Small intestine (tissue), 16 donors: ENCODE measurements at places on chromosomes 1 and 21. TPM values are rescaled to one million over a fixed set of nuclear protein-coding genes. Genes with fewer than 3 reads are reported as not detected.
A peak's percentile ranks its signal among the peaks of the same experiment; 100 is the strongest.

GRCh38 chr1:54950006-54950368 lies 30.4 kb upstream of the TMEM61 start:
- DNase-seq: no peak

The KDM1A gene
- 30.0 TPM for polyA plus RNA-seq

DNA sequence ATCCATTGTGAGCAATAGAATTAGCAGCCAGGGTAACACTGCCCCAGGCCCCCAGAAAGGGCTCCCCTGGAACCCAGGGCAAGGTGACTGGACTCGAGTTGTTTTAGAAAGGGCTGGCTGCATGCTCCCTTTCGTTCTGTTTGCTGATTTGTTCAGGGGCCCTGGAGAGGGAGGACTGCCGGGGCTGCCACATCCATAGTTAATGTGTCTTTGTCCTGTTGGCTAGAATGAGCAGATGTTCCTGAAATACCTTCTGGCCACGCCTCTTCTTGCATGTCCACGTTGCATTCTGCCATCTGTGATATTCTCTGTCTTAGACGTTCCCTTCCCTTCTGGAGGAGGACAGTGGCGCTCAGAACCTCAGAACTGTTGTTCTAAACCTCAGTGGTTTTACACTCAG lies 118.8 kb downstream of the AJAP1 start:
- no peak for DNase-seq

DNA sequence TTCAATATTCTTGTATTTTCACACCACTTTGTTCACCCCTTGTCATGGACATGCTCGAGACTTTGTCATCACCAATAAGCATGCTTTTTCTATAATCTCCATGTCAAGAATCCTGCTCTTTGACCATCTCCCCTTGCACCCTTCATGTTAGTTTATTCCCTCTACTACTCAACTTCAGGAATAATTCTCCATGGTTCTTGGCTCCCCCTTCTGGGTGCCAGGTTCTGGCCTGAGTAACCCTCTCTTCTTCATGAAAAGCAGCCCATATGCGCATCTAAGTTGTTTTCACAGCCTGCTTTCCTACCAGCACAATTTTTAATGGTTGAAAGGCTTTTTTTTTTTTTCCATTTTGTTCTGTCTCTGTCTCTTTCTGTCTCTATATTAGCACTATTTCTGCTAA lies 160.7 kb downstream of the LEPR start:
- no peak for DNase-seq

- DNase-seq: peak; percentile 26
Measured at GRCh38 chr1:192610112-192610889, 25.6 kb upstream of the RGS13 start.

DNA sequence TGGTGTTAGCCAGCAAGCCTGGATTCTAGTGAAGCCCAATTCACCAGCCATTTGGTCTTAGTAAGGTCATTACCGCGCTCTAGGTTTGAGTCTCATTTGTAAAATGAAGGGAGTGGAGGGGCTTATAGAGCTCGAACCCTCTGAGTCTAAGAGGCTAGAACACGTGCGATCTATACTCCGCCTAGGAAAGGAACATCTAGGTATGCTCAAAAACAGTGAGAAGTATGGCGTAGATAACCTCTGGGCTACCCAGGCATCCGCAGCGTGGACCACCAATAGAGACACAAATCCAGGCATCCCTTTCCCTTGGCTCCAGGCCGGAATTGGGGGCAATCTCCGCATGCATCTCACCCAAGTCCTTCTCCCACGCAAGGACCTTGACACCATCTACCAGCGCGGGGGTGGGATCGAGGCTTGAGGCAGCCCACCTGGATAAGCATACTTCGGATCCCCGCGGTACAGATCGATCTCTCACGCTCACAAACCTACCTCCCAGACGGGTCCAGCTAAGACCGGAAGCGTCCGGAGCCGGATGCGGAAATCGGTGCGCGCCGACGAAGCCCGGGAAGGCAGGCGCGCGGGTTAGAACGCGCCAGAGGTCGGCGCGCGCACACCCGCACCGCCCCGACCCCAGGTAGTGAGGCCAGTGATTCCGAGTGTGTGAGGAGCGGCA lies at the start of gene METTL25B:
METTL25B (plus strand) TSS at position 544 of the 673 bp plus-strand sequence. CDS start 636 bp downstream, outside the sequence.
- peak; percentile 93 for DNase-seq

- no peak for DNase-seq
Measured at GRCh38 chr1:207921321-207921720, 10.4 kb upstream of the CD34 start.

GRCh38 chr1:32877211-32878110 lies 6.7 kb upstream of the FNDC5 start:
- no peak for DNase-seq

The CHI3L2 gene
- 1.1 TPM for polyA plus RNA-seq

DNA sequence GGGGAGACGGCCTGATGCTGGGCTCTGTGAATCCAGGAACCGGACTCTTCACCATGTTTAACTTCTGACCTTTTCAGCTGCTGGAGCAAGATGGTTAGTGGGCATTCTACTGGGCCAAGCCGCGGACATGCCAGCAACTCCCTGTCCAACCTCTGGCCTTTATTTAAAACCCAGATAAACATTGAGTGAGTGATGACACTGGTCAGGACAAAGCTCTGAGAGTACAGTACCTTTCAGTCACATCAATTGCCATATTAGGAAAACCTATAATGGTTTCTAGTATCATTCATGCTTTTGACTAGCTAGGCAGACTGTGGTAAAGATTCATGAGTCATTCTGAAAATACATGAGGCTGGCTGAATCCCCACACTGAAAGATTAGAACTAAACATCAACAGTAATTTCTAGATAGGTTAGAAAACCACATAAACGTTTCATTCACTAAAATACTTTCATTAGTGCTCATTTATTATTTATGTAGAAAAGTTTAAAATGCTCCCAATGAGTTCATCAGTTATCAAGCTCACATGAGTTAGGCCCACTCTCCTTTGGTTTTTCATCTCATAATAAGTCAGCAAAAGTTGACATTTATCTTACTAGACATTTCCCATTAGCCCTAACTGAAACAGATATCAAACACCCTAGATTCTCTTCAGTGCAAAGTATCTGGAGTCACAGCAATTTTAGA lies 7.1 kb upstream of the ACTA1 start:
- no peak for DNase-seq

The PCP4 gene
- not detected for polyA plus RNA-seq

DNA sequence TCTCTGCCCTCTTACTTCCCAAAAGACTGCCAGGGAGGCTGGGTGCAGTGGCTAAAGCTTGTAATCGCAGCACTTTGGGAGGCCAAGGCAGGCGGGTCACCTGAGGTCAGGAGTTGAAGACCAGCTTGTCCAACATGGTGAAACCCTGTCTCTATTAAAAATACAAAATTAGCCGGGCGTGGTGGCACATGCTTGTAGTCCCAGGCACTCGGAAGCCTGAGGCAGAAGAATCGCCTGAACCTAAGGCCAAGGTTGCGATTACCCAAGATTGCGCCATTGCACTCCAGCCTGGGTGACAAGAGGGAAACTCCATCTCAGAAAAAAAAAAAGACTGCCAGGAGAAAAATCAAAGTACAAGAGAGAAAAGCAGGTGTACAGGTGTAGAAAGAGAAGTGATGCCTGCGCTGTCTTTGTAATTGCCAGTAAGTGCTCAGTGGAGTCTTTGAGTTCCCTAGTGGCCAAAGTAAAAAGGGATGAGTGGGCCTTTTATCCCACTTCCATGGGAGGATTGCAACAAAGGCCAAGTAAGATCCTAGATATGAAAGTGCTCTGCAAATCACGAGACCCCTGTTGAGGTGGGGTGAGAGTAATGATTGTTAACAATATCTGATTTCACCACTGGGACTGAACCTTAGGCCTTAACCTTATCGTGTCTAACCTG lies 94.7 kb upstream of the WNT4 start:
- no peak for DNase-seq
